Activated CD4-positive, alpha-beta T cell treated with anti-CD3 and anti-CD28 coated beads for 1 hour (primary cell): ENCODE measurements at places on chromosomes 2 and 18.

- DNase-seq, result no peak
Observed at GRCh38 chr2:103808814-103809213, 1045.1 kb upstream of the POU3F3 start.

- no peak for DNase-seq
Observed at GRCh38 chr2:5969303-5969702, 277.1 kb downstream of the SOX11 start.

GRCh38 chr2:127418300-127419111 lies at the start of gene PROC:
Gene PROC (plus strand): TSS chr2:127418427. CDS start chr2:127419943, 1,516 bp downstream.
- no peak for DNase-seq

- DNase-seq, result no peak
Observed at GRCh38 chr2:149490296-149490695, 97.3 kb downstream of the MMADHC start.

- DNase-seq, result no peak
Observed at GRCh38 chr2:8229546-8229986, 452.3 kb upstream of the ID2 start.

GRCh38 chr2:222269132-222269531 lies 29.7 kb downstream of the PAX3 start:
- DNase-seq, result no peak

DNA sequence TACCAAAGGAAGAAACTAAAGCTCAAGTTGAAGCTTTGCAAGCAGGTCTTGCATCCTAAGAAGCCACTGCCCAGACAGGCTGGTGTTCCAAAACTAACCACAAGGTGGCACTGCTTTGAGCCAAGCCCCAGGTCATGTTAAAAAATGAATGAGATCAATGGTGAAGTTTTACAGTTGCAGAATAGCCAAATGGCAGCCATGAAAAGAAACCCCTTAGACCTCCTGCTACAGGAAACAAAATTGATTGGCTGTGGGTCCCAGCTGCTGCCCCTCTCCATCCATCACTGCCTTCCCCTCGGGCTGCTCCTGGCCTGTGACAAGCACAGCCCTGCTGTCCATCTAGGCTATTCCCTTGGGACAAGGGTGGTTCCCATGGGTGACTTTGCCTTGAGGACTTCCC lies 20.7 kb upstream of the MREG start:
- DNase-seq, result peak; percentile 63

DNA sequence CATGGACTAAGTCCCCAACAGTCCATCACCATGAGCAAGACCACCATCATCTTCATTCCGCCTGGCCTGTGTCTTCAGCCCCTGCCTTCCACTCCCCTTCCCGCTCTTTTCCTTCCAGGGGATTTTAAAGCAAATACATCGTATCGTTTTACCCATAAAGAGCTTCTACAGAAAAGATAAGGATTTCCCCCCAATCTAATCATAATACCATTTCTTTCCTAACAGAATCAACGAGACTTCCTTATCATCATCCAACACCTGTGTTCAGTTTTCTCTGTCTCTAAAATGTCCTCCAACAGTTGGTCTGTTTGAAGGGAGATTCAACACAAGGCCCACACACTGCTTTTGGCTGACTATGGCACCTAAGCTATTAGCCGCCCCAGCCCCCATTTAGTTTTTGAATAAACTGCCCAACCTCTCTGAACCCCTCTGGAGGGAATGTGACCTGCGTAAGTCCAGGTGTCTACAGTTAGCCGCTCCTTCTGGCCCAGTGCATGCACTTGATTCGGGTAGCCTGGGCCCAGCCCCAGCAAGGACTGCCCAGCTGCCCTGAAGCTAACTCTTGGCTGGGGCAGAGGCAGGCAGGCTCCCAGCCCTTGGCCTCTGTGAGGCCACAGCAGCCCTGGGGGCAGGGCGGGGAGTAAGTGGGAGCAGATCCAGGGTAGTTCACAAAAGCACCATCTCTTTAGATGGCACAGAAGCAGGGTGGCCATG lies 25.3 kb upstream of the SEMA4C start:
- no peak for DNase-seq

GRCh38 chr18:24378598-24378997 lies 19.0 kb downstream of the OSBPL1A start:
- DNase-seq, result no peak

- DNase-seq, result no peak
Observed at GRCh38 chr18:76588601-76589226, 93.7 kb upstream of the ZNF516 start.

DNA sequence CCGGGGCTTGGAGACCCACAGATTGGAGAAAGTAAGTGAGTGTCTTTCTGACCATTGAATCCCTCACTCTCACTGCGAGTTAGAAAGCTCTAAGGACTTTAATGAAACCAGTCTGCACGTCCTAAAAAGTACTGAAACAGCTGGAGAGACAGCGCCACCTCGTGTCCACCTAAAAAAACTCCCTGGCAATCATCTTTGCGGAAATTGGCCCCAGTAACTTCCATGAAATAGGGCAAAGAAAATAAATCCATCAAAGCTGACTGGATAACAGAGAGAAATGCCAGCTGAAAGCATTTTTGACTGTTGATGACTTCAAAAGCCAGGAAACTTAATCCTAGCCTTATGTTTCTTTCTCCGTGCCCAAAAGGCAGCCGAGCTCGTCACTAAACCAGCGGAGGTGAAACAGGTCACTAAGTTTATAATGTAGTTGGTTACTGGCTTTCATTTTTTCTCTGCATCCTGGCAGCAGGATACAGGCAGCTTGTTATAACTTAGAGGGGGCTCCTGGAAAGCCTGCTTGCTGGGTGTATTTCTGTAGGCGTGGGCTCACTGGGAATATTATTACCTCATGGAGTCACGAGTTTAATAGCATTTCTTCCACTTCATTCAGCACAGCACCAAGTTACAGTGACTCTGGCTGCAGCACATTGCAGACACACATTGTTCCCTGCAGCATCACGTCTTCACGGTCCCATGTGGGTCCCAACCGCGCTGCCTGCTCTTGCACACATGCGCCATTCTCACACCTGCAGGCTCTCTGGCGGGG lies 266.5 kb downstream of the HRH4 start:
- DNase-seq, result peak; percentile 19

DNA sequence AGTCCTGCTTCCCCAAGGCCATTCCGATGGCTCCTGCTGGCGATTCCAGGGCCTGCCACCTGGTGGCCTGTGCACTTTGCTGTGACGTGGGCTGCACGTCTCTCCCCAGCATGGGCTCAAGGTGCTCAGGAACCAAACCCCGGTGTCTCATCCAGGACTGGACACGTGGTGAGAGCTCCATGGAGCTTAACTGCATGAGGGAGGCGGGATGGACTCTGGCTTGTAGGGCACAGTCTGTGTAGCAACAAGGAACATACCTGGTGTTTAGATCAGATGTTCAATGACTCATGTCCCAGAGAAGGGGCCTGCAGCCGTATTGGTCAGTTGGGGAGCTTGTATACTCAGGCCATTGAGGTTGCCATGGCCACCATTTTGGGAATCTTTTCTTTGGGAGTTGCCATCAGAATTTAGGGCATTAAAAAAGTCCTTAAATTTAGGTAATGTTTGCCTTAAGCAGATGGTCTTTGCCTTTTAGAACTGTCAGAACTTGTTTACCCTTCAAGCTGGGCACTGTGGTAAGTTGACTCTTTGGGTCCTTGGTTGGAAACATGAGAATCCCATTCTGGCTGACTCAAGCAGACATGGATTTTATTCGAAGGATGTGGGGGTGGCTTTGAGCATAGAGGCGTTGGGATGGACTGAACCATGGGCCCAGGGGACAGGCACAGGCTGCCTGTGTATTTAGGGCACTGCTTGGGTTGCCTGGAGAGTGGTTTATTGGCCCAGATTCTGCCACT lies 21.0 kb downstream of the AGAP1 start:
- no peak for DNase-seq

GRCh38 chr18:36394486-36394885 lies 97.0 kb downstream of the FHOD3 start:
- no peak for DNase-seq

DNA sequence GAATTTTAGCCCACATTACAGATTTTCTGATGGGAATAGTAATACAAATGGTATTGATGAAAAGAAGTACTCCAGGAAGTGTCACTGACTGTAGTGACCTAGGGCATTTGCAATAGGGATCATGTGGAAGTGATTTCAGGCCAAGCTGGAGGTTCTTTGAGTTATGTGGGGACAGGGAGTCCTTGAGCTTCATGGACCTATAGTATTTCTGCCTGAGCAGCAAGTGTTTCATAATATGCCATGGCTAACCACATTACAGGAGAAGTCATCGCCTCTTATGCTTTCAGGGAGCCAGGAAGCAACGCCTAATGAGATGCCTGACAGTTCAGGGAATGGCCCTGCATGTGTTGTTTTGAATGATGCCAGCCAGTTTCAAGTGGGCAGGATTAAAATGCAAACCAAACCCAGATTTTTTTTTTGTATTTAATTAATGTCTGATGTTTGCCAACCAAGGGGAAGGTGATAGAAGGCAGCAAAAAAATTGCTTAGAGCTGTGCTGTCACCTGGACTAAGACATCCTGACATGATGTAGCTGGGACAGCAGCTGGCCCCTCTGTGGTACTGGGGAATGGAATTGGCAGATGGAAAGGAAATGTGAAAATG lies 109.5 kb downstream of the RAPGEF4 start:
- no peak for DNase-seq

DNA sequence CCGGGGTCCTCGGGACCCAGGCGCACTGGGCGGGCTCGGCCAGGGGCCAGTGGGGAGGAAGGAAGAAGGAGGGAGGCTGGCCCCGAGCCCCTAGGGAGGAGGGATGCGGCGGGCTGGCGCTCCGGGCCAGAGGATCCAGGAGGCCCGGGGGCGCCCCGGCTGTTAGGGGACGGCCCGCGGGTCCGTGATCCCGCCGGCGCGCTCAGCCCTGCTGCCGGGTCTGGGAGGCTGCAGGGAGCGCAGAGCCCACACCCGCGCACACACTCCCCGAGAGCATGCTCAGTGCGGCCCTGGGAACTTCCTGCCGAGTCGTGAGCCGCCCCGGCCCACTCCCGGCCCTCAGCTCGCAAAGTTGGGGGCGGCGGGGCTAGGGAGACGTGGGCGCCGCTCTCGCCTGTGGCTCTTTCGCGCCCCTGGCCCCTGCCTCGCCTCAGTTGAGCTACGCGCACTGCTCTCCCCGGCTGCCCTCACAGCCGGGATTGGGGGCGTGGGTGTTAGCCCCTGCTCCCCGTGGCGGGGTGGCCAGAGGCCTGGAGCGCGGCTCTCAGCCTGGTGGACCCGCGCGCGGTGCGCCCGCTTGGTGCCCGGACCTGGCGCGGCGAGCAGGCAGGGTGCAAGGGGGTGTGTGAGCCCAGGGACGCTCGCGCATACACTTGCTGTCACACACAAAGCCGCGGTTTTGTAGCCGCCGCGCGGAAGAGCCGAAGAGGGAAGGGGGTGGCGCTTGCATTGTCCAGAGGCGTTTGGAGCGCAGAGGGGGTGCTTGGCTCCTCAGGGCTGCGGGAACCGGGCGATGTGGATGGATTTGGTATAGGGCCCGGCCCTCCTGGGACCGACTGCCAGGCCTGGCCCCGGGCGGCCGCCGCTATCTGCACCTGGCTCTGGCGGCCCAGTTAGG lies 132.9 kb upstream of the MGAT5 start:
- DNase-seq, result peak; percentile 43

DNA sequence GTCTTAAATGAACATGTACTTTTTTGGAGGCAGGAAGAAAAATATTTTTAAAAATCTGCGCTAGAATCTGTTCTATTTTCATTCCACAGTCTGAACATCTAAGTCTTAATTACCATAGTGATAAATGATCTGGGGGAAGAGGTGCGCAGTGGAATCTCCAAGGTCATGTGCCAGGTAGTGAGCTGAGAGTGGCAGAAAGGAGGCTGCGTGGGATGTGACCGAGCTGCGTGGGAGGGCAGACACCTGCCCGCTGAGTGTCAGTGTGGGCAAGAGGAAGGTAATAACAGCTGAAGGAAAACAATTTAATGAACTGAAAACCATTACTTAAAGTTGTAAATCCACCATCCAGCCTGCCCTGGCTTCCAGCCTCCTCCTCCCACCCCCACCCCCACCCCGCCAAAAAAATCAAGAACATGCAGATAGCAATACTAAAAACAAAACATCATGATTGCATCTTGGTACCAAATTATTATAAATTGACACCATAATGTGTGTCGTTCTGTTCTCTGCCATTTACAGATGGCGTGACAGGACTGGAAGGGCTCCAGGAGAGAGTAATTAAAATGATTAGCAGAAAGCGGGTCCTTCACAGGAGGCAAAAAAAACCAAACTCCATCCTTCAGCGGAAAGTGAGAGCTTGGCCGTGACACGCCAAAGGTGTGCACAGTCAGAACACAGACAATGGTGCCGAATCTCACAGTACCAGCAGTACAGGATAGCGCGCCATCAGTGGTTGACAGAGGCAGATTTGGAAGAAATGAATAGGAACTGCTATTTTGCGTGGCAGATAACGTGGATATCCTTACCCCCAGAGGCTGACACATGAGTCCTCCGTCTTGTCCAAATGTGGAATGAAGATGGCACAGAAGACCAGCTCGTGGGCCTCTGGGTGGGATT lies 11.4 kb upstream of the DTNB start:
- no peak for DNase-seq

- DNase-seq, result no peak
Observed at GRCh38 chr2:166269322-166269721, 106.4 kb downstream of the SCN9A start.

GRCh38 chr18:47204908-47205522 lies 28.9 kb upstream of the IER3IP1 start:
- DNase-seq, result peak; percentile 10

DNA sequence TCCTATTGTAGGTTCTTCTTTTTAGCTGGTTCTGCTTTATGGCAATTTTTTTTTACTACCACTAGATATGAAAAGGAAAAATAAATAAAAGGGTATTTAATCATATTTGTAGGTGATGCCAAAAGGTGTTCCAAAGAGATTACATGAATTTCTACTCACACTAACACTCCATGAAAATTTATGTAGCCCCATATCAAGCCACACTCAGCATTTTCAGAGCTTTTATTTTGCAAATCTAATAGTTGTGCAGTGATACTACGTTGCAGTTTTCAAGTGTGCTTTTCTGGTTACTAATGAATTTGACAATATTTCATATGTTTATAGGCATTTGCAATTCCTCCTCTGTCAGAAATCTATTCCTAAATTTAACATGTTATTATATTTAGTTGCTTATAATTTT lies 363.9 kb upstream of the TMEFF2 start:
- no peak for DNase-seq

DNA sequence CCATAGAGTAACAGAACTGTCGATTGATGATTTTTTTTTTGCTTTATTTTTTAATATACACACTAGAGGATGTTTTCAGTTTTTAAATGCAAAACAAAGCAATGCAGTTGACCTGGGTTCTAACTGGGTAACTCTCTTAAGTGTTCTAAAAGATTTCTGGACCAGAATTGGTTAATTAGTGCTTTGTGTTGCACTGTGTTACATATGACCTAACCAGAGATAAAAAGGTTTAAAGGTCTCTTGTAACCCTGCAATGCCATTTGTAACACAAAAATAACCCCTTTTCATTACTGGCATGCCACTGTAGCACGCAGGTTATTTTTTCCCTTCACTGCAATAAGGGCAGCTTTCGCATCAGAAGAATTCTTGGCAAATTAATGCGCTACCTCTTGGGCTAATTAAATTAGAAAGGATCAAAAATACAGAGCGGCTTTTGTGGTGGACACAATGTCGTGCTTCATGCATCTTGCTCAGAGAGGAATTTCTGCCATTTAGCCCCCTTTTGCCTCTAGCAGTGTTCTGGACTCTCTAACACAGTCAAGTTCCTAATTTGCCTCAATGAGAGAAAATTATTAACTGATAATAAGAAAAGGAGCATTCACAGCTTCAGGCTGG lies 250.8 kb upstream of the ZEB2 start:
- no peak for DNase-seq
